SHP77 (cell line): ENCODE measurements at places on chromosomes 5 and 9.

DNA sequence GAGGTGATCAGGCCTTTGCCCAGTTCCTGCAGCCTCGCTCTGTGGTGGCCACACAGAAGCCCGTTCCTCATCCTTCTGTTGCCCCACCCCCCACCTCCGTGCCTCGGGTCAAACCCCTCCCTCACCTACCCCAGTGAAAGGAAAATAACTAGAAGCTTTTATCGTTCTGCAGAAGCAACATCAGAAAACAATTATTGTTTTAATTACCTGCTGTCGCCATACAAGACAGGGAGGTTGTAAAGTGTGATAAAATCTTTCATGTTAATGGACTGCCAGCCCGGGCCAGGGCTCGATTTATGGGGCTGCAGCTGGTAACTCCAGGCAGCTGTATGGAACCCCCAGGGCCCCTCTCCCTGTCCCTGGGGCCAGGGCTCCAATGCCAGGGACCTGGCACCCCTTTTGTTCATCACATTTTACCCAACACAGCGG is 20.6 kb downstream of the UNC5A start:
- no peak for DNase-seq

- DNase-seq, result no peak
Measured at GRCh38 chr5:94217745-94218144, 400.7 kb downstream of the KIAA0825 start.

GRCh38 chr5:172777881-172778814 is 7.2 kb upstream of the DUSP1 start:
- no peak for DNase-seq

DNA sequence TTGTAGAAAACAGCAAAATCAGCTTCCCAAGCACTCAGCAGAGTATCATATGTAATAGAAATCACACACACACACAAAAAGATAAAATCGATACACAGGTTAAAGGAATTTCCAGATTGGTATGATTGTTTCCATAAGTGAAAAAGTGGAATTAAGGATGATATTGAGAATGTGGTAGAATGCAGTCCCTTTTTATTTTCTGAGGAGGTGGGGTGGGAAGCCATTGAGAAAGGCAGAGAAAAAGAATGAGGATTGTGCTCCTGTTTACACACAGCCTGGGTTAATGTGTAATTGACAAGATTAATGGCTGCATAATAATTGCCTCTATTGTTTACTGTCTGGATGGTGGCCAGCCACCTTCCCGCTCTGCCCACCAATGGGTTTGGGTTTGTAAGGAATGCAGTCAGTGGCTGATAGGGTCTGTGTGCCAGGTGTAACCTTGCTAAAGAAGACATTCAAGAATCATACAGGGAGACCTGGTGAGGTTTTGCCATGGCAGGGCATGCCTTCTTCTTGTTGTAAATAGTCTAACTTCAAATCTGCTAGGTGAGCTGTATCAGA is 177.2 kb upstream of the MAP3K1 start:
- peak; percentile 11 for DNase-seq

GRCh38 chr9:14283276-14283675 is 30.7 kb downstream of the NFIB start:
- DNase-seq, result no peak

- no peak for DNase-seq
Measured at GRCh38 chr5:83563631-83564030, 92.1 kb downstream of the VCAN start.

DNA sequence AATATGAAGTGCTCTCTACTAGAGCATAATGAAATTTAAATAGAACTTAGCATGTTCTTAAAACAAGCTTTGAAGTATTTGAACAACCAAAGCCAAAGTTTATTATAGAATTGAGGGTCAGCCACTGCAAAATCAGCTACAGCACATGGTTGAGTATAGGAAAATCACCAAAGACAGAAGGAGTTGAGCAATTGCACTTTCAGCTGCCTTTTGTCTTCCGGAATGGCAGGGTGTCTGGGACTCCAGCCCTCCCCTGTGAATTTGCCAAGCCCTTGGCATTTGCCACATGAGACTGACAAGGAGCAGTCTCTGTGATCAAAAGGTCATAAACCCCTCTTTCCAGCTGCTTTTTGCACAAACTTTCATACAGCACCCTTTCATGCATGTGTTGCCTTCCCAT is 8.5 kb upstream of the LURAP1L start:
- DNase-seq, result no peak

DNA sequence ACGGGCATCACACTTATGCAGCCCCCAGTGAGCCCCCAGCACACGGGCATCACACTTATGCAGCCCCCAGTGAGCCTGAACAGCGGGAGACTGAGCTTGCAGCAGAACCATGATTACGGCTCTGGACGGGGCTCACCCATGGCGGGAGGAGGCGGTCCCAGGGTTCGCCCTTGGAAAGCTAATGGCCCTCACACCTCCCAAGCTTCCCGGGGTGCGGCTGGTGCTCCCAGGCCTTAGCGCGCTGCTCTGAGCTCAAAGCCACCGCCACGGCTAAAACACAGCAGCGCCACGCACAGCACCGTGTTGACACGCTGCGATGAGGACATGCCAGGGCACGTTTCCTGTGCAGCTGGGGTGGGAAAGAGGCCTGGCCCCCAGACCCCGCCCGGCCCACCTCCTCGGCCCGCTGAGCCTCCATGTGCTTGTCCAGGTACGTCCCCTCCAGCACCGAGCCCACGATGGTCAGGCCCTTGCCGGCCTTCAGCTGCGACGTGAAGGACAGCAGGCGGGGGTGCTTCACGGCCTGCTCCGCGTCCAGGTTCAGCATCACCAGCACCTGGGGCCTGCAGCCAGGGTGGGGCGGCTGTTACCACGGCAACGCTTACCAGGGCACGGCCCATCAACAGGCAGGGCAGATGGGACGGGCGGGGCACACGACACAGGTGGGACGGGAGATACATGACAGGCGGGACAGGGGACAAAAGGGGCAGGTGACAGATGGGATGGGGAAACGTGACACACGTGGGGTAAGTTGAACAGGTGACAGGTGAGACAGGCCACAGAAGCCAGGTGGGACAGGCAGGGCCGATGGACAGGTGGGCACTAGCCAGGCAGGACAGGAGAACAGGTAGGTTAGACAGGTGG is 38.4 kb downstream of the SLC12A7 start:
- no peak for DNase-seq

DNA sequence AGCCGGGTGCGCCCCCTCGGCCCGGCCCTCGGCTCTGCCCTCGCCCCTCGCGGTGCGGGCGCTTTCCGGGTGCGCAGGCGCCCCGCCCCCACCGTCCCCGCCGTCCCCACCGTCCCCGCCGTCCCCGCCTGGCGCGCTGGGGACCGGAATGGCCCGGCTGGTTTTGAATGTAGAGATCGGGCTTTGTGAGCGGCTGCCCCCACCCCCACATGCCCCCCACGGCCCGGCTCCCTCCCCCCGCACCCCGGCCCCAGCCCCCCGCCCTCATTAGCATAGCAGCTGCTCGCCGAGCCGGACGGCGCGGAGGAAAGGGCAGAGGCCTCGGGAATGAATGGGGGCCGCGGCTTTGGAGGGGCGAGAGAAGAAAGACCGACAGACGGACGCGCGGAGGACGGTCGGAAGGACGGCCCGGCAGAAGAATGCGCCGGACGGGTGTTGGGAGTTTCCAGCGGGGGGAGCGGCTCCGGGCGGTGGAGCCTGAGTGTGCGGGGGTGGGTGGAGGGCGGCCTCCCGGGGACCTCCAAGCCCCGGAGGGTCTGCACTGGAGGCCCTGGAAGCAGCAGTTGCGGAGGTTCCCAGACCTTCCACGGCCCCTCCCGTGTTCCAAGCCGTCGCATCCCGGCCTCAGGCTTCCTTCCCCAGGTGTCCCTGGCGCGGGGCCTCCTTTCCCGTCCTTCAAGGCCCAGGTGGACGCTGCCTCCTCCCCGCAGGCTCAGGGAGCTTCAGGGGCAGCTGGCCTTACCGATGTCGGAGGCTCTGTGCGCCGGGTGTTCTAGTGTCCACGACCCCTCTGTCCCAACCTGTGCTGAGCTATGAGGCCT is 6.0 kb downstream of the NRARP start:
- DNase-seq, result no peak

- DNase-seq, result peak; percentile 71
Measured at GRCh38 chr9:91775011-91775707, 174.9 kb downstream of the ROR2 start.

DNA sequence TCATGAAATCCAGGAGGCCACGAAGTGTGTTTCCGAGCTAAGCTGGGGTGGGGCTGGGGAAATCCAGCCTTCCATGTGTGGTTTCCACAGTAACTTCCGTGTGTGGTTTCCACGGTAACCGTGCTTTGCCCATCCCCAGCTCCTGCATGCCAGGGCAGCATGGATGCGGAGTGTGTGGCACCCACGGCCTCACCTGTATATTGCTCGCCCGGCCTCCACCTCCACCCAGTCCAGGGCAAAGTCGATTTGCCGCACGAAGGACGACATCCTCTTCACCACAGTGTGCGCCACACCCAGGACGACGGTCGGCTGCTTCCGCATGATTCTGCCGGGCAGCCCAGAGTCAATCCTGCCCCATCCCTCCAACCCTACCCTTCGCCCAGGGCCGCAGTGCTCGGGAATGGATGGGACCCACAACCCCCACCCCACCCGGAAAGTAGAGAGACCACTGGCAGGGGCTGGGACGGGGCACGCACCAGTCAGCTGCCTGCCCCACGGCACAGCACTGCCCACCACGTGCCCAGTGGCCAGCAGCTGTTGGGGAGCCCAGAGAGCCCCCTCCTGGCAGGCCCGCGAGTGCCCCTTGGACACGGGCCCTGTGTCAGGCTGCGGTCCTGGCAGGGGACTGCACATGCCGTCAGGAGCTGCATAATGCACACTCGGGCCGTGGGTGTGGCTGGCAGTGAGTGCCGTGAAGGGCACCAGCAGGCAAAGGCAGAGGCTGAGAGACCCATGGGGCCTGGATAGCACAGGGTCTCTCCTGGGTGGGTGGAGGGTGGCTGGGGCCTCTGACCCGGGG is 39.0 kb upstream of the NSMF start:
- DNase-seq, result no peak

DNA sequence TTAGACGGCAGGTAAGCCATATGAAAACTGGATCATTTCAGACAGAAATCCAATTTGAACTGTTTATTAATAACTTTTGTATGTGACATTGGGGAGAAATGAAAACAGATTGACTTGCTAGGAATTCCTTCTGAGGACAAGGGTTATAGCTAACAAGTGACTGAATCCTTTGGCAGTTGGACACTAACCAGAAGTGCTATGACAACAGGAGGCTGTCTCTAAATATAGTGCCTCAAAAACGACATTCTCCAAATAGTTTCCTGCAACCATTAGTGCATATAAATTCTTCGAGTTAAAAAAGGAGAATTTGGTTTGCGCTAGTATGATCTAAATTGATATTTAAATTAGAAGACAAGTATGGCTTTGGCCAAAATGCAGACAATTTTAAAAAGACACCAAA is 338.6 kb downstream of the PTPRD start:
- no peak for DNase-seq

- DNase-seq, result no peak
Measured at GRCh38 chr5:45408067-45408466, 288.1 kb downstream of the HCN1 start.

- DNase-seq, result no peak
Measured at GRCh38 chr5:61463596-61463995, 131.5 kb downstream of the ZSWIM6 start.

- DNase-seq, result no peak
Measured at GRCh38 chr9:137242269-137243203, 1.4 kb downstream of the TUBB4B start.

DNA sequence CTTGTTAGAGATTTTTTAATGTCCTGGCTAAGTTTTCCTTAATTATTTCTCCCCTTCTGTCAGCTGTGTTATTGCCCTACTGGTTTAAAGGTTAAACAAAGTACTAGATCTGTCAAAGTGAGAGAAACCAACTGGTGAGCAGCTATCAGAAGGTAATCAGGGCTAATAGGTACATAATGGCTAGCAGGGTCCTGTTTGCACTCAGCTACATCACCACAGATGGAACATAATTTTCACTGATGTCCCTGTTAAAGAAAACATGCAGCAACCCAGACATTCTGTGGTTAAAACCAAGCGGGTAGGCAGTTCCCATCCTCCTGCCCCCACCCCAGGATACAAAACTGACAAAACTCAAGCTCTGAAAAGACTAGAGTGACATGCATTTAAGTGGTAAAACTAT is 473.9 kb downstream of the NR2F1-AS1 start:
- no peak for DNase-seq

DNA sequence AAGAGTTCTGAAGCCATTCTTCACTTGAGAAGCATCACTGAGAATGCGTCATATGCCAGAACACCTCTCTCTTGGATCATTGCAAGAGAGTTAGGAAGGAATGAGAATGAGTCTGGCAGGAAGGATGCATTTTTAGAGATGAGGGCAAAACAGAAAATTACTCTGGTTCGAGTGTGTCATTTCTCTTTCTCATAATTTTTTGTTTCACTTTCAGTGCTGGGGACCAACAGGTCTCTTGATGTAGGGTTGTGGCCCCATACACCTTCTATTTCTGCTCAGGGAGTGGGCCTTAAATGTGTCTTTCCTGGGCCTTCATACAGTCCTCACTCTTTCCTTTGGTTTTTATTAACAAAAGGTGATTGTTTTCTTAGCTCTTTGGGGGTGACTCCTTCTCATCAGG is 302.4 kb downstream of the NR3C1 start:
- DNase-seq, result no peak

DNA sequence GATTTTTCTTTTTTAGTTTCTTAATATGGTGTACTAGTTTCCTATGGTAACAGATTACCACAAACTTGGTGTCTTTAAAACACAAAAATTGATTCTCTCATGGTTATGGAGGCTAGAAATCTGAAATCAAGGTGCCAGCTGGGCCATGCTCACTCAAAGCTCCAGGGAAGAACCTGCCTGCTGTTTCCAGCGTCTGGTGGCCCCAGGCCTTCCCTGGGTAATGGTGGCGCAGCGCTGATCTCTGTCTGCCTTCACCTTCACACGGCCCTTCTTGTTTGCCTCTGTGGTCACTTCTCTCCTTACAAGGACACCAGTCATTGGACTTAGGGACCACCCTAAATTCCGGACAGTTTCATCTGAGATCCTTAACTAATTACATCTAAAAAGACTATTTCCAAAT is 70.5 kb upstream of the GFPT2 start:
- no peak for DNase-seq

DNA sequence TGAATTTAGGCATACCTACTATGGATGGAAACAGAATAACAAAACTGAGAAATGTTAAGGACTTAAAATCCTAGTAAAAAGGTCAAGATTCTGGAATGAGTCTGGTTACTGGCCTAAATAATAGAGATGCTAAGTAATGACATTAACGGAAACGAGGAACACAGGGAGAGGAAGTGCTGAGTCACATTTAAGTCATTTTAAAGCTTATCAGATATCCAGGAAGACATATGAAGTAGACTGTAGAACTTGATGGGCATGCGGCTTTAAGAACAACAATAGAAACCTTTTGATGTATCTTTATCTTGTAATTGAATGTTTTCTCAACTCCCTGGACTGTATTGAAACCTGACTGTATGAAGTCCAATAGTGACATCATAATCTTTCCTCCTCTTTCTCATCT is 1251.4 kb upstream of the CDH6 start:
- no peak for DNase-seq

GRCh38 chr9:128863647-128864046 is 18.1 kb downstream of the KYAT1 start:
- DNase-seq, result peak; percentile 71
